ENCODE measurements at places on chromosomes 4 and X. TPM values are rescaled to one million over a fixed set of nuclear protein-coding genes. Genes with fewer than 3 reads are reported as not detected.

DNA sequence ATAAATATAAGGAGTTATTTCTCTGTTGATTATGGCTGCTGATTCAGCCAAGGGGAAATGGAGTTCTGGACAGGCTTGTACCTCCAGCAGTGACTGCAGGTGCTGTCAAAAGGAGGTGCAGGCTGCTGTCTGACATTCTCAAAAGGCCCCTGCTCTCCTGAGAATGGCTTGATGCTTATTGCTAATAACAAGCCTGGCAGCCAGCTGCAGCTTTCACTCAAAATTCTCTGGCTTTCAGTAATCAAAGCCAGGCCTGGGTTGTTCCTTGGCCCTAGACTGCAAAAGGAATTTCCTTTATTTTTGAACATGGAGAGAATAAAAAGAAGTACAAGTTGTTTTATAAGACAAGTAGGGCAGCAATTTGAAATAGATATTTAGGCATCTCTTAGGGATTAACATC, 575.9 kb downstream of the MID1IP1 start:
- no peak for DNase-seq

PPEF2 gene
- not detected for total RNA-seq

DNA sequence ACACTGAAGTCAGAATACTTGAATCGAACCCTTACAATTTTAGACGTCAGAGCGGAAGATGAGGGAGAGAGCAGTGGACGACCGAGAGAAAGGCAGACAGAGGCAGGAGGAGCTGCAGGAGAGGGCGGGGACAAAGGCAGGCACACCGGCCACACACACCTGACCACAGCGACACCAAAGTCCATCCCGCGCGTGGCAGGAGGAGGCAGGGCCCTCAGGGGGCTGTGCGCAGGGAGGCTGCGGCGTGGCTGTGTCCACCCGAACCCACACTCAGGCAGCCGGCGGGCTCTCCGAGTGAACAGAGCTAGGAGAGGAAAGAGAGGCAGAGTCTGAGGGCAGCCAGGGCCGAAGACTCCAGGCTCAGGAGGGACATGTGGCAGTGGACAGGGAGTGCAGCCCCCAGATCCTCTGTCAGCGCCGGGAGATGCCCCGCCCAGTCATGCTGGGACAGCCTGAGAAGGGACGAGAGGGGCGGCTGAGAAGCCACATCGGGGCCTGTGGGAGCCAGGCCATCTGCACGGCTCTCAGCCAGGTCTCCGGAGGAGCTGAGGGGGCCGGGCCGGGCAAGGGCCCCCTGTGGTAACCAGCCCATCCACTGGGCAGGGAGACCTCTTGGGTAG, 20.1 kb downstream of the GAK start:
- DNase-seq = no peak

GRCh38 chr4:119034276-119035008, 101.2 kb upstream of the MYOZ2 start:
- DNase-seq = no peak

UGT2B17 gene
- total RNA-seq = not detected

All from omental fat pad (tissue), 4 donors.